ENCODE measurements at places on chromosomes 5 and 9.
A peak's percentile ranks its signal among the peaks of the same experiment; 100 is the strongest.

DNA sequence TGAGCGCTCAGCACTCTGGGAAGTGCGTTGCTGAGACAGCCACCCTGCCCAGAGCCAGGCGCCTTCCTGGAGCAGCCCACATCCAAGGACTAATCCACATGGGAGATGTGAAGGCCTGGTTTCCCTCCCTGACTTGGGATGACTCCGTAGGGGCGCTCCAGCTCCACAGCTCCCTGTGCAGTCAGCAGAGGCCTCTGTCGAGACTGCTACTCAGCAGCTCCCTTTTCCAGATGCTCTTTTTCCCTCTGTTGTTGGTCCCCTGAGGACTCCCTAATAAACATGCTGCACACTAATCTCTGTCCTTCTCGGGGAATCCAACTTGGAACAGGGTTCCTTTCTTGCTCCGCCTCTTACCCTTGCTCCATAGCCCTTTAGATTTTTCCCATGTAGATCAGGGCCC lies 237.3 kb downstream of the ZSWIM6 start:
- DNase-seq = no peak

DNA sequence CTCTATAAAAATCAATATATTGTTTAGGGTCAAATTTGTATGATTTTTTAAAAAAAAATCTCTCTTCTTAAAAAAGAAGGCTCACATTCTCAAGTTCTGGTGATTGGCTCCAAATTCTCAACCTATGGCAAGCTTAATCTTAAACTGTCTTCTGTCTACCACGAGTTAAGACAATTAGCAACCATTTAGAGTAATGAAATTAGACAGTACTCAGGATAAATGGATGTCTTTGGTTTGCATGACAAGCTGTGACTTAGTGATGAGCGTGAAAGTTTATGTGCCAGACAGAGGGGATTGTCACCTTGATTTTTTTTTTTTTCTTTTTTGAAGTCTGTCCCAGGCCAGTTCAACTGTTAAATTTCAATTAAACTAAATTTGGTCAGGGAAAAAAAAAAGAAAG lies 1632.3 kb downstream of the MAT2B start:
- no peak for DNase-seq

GRCh38 chr5:167912941-167913665 lies 378.3 kb upstream of the WWC1 start:
- no peak for DNase-seq

DNA sequence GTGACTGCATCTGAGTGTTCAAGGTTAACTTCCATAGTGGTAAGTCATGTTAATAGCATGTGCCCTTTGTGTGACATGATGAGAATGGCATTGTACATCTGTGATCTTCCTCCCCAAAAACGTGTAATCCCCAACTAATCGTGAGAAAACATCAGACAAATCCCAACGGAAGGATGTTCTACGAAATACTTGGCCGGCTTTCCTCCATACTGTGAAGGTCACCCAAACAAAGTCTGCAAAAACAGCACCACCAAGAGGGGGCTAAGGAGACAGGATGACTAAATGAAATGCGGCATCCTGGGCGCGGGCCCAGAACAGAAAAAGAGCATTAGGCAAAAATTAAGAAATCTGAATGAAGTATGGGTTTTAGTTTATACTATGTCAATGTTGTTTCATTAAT lies 81.8 kb downstream of the MED10 start:
- DNase-seq = no peak

GRCh38 chr9:87255431-87256155 lies 242.1 kb upstream of the DAPK1 start:
- DNase-seq = no peak

DNA sequence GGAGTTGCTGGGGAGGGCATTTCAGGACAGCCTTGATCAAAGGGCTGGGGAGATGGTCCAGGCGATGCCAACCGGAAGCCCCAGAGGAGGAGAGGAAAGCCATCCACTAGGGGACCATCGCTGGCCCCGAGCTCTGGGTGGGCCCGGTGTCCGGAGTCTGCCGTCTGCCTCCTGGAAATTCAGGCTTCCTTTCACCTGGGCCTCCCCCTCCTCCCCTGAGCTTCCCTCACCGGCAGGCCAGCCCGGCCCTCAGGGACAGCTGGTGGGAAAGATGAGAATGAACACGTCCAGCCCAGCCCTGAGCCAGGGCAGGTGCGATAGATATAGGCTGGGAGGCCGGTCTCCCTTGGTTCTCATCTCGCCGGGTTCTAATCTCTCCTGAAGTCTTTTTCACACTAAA lies 17.2 kb downstream of the IRX4 start:
- DNase-seq = no peak

DNA sequence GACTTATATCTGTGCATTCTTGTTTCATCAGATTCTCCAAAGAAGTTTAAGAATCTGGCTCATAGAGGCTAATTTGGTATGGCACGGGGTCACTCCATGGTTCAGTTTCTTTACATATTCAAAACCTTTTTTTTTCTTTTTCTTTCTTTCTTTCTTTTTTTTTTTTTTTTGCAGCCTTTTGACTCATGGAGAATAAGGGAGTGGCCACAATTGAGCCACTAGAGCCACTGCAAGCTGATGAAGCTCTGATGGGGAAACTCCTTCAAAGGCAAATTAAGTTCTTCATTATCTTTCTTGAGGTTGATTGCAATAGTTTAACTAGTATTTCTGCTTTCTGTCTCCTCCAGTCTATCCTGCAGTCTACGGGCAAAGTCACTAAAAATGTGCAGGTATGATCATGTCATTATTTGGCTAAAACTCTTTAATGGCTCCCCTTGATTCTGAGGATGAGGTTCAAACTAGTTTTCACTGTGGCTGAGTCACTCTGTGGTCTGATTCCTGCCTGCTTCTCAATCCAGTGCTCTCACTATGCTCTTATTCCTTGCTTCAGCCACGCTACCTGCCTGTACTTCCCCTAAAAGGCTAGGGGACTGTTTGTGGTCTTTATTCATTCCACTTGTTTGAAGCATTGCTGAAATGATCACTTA lies 93.5 kb upstream of the RIOK2 start:
- DNase-seq = no peak

GRCh38 chr5:27083449-27084415 lies 45.3 kb upstream of the CDH9 start:
- DNase-seq = no peak

DNA sequence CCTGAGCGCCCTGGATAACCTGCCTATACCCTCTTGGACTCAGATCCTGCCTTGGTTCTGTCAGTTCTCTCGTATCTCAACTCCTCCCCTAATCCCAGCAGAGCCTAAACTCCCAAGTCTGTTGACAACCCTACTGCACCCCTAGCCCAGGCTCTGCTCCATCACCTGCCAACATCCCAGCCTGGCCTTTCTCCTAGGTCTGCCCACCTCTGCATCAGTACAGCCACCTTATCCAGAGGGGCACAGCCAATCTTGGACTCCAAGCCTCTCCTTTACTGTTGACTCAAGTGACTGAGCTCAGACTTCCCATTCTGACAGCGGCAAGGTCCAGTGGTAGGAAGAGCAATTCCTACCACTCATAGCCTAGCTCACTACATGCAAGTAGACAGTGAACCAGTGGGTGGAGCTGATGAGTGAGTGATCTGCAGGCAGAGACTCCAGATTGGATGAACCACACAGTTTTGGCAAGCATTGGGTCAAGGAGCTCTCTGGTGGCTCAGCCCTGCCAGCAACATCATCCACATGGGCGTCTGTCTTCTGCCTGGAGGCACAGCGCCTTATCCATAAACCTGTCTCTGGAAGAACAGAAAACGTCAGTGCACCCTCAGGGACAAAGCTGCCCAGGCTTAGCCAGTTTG lies 26.5 kb downstream of the TRMO start:
- no peak for DNase-seq

- DNase-seq = no peak
Observed at GRCh38 chr9:100590481-100590880, 12.6 kb downstream of the CAVIN4 start.

- DNase-seq = no peak
Observed at GRCh38 chr9:134344068-134344799, 18.0 kb downstream of the RXRA start.

DNA sequence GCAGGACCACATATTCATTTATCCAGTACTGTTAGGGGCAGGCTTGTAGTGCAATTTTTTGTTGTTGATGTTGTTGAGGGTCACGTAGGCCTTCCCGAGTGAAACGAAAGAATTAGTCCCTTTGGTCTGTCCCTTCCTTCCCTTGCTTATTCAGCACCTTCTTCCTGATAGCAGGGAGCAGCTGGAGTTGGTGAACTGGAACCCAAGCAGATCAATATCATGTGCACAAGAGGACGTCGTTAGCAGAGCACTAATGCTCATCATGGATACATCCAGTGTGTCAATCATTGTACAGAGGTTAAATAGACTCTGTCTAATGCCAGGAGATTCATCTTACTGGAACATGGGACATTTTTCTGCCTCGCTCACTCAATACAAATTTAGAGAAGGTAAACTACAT lies 33.0 kb upstream of the MAP1B start:
- no peak for DNase-seq

DNA sequence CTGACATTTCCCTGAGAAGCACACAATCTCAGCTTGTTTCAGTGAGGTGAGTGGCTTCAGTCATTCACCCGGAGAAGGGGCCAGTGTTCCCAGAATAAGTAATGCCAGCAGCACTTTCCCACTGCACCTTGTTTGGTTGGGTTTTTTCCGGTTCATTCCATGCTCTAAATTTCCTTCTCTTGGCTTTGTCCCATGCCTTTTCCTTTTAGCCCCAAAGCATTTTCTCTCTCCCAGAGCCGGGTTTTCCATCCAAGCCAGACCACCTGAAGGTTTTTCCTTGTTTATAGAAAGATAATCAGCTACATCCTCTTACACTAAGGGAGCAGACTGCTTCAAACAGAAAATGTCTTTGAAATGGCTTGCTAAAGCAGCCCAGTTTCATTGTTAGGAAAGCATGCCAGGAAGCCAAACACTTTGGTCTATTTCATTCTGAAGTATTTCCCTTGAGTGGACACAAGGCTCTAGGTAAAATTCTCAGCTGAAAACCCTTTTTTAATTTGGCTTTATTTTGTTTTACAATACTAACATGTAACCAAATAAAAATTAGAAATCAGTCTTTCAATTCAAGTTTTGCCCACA lies 501.6 kb downstream of the DTWD2 start:
- no peak for DNase-seq

- DNase-seq = no peak
Observed at GRCh38 chr5:151892393-151892792, 32.3 kb downstream of the GLRA1 start.

DNA sequence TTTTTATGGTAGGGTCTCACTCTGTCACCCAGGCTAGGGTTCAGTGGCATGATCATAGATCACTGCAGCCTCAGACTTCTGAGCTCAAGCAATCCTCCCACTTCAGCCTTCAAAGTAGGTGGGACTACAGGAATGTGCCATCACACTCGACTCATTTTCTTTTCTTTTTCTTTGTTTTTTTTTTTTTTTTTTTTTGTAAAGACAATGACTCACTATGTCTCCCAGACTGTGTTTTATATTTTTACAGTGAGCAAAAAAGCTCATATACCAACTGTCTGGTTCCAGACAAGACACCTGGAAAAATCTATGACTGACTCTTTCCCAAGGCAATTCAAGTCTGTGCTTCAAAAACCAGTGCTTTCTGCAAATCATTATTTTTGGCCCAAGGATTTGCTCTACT lies 10.8 kb upstream of the FOXD1 start:
- no peak for DNase-seq

GRCh38 chr9:32550562-32551275 lies 1.4 kb upstream of the SMIM27 start:
- DNase-seq = peak; percentile 93

- DNase-seq = no peak
Observed at GRCh38 chr9:13857521-13857920, 456.4 kb downstream of the NFIB start.

- no peak for DNase-seq
Observed at GRCh38 chr9:38768351-38768761, 48.4 kb upstream of the FAM240B start.

GRCh38 chr5:15452781-15453180 lies 47.2 kb upstream of the FBXL7 start:
- DNase-seq = no peak
